ENCODE measurements at places on chromosomes 6 and 20.

GRCh38 chr20:17570347-17571152 lies 675 bp downstream of the DSTN start:
- no peak for DNase-seq

- DNase-seq: no peak
Observed at GRCh38 chr6:137944793-137945498, 77.9 kb downstream of the TNFAIP3 start.

DNA sequence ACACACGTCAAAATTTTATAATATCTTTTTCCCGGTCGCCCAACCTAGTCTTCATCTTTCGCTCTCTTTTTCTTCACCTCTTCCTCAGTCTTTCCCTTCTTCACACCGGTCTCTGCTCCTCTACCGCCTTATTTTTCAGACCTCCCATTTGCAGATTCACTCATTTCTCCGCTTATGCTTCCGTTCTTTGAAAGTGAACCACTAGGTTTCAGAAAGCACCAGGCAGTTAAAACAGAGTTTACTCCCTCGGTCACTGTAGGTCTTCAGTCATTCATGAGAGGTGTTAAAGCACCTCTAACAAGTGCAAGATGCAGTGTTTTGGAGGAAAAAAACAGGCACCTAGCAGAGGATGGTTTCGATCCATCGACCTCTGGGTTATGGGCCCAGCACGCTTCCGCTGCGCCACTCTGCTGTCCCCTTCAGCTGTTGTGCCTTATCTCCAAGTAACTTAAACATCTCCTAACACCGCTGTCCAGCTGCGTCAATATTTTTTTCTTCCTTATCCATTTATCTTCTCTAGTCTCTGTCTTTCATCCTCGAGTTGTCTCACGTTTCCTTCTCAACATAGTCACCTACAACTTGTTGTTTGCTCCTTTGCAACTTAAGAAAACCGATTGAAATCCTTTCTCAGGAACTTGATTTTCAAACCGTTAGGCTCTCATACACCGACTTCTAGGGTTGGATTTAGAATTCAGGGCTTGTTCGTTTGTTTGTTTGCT lies 119.7 kb upstream of the ZNF184 start:
- DNase-seq: no peak

DNA sequence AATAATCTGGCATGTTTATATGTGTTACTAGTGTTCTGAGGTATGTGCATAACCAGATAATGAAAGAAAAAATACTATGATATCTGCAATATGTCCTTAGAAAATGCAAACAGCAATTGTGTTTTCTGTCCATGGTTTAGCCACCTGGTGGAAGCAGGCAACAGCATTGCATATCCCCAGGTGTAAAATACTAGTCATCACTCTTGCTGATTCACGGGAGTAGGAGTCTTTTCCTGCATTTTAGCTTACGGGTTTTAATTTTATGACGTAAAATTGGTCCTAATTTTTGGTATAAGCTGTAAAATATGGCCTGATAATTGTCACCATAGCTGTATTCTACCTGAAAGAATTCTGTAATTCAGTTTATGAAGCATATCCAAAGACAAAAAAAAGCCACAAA lies 2.5 kb downstream of the RNF182 start:
- DNase-seq: no peak

GRCh38 chr6:38730140-38730862 lies 15.2 kb downstream of the DNAH8 start:
- no peak for DNase-seq

- DNase-seq: no peak
Observed at GRCh38 chr6:40196135-40196518, 261.9 kb upstream of the MOCS1 start.

GRCh38 chr6:107767637-107768036 lies 56.5 kb downstream of the SCML4 start:
- DNase-seq: no peak

- DNase-seq: no peak
Observed at GRCh38 chr20:831251-831650, 2.3 kb upstream of the FAM110A start.

GRCh38 chr20:34089655-34090345 lies 22.2 kb downstream of the EIF2S2 start:
- DNase-seq: no peak

DNA sequence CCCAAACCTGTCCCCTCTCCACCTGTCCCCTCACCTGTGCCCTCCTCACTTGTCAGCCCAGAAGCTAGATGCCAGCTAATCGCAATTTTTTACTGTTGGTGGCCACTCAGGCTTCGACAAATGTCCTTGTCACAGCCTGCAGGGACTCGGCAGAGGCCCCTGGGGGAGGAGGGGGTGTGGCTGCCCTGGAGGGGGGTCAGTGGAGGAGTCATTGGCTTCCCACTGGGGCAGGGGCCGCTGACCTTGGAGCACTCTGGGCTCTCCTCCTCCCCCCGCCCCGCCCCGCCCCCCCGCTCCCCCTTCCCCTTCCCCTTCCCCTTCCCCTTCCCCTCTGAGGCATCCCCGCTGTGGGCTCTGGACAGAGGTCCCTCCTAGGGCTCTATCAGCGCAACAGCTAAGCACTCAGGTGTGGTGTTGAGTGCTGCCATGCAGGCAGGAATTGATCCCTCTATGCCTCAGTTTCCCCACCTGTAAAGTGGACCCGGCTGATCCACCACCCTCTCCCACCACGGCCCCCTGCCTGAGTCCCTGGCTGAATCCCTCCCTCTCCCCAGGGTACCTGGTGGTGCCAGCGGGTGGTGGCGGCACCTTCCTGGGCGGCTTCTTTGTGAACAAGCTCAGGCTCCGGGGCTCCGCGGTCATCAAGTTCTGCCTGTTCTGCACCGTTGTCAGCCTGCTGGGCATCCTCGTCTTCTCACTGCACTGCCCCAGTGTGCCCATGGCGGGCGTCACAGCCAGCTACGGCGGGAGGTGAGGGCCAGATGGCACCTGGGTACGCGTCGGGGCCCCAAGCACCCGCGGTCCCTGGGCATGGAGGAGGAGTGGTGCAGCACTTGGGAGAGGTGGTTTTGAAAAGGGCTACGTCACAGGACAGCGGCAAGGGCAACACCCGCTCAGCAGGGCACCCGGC lies 23.8 kb downstream of the SLCO4A1 start:
- no peak for DNase-seq

DNA sequence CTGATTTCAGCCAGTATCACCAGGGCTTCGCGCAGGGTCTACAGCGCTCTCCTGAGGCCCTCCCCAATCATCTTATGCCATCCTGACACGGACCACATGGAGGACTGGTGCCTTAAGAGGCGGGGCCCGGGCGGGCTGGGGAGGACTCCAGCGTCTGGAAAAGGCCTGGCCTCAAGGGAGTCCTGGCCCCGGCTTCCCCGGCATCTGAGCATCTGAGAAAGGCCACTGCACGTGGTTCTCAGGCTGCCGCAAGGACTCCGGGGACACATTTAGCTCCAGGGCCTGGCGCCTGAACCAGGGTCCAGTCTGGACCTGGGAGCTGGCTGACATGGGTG lies 21.4 kb downstream of the BHLHE23 start:
- no peak for DNase-seq

DNA sequence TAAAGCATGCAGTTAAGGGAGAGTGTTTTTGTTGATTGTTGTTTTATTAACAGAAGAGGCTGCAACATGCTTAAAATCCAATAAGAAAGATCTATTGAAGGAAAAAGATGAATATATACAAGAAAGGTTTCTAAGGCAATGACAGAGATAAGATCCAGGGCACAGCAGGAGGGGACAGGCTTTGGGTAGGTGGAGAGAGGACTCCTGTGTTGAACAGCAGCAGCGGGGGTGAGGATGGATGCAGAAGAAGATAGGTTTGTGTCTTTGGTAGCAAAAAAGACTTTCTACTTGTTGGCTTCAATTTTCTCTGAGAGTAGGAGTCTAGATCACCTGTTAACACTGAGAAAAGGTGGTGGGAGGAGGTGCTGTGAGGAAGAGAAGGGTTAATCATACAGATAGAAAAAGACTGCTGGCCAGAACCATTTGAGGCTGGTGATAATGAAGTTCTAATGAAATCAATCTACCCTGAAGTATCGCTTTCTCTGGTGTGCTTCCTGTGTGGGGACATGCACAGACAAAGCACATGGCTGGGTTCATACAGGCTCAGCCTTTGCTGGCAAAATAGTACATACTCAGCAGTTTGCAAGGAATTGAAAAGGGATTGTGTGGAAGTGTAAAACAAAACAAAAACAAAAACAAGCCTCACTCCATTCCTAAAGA lies 17.2 kb upstream of the DST start:
- DNase-seq: no peak

- no peak for DNase-seq
Observed at GRCh38 chr6:126716826-126717509, 377.1 kb downstream of the CENPW start.

GRCh38 chr6:110810896-110811586 lies 4.2 kb downstream of the CDK19 start:
- no peak for DNase-seq

GRCh38 chr20:24752612-24753011 lies 196.5 kb upstream of the CST7 start:
- DNase-seq: no peak
